ENCODE measurements at places on chromosomes 11 and 22. TPM values are rescaled to one million over a fixed set of nuclear protein-coding genes. Genes with fewer than 3 reads are reported as not detected.

Gene IGSF9B
- total RNA-seq = 0.26 TPM

Gene PRR5L
- 2.8 TPM for total RNA-seq

Gene JAML
- not detected for total RNA-seq

Gene UPK3A
- not detected for total RNA-seq

Gene FAR1
- total RNA-seq = 58.1 TPM

Gene SPDYC
- not detected for total RNA-seq

Gene SULT4A1
- total RNA-seq = under 0.01 TPM

All from fibroblast of lung (primary cell).